ENCODE measurements at places on chromosomes 11 and 22. TPM values are rescaled to one million over a fixed set of nuclear protein-coding genes. Genes with fewer than 3 reads are reported as not detected.

DNA sequence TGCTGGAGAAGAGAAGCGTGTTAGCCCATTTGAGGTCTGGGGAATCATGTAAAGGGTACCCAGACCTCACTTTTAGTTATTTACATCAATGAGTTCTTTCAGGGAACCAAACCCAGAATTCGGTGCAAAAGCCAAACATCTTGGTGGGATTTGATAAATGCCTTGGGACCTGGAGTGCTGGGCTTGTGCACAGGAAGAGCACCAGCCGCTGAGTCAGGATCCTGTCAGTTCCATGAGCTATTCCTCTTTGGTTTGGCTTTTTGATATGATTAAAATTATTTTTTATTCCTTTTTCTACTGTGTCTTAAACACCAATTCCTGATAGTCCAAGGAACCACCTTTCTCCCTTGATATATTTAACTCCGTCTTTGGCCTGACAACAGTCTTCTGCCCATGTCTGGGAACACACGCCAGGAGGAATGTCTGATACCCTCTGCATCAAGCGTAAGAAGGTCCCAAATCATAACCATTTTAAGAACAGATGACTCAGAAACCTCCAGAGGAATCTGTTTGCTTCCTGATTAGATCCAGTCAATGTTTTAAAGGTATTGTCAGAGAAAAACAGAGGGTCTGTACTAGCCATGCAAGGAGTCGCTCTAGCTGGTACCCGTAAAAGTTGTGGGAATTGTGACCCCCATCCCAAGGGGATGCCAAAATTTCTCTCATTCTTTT, 65.2 kb downstream of the ALX4 start:
- no peak for DNase-seq

- DNase-seq = no peak
Measured at GRCh38 chr22:27483095-27483785, 318.3 kb downstream of the MN1 start.

- DNase-seq = no peak
Measured at GRCh38 chr11:67071420-67072284, 15.0 kb downstream of the RHOD start.

DNA sequence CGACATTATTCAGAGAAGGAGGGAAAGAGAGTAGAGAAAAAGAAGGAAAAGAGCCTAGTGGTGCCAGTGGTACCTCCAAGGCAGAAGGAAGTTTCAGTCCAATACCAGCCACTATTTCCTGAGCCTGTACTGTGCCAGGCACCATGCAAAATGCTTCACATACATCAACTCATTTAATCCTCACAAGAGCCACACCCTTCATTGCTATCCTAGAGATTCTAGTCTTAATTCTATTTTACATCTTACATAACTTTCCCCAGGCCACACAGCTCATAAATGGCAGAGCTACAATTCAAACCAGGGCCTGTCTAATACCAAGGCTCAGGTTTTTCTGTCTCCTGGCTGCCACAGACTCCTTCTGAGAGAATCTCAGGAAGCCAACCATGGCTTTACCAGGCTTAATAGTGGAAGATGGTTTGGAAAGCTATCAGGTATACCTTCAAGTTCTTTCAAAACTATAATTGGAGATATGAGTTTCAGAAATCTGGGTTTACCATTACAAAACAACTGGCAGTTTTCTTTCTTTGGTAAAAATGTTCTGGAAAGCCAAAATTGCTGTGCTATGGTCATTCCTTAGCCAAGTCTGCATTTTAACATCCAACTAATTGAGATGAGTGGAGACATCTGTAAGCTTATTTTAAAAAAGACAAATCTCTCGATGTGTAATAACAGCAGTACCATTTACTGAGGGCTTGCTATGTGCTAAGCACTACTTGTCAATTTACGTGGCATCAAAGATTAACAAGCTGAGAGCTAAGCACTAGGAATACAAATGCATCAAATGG, 225.1 kb upstream of the PITPNB start:
- no peak for DNase-seq

GRCh38 chr22:37018086-37018814, 997 bp downstream of the TST start:
- DNase-seq = no peak

Gene LYVE1
- polyA plus RNA-seq = 147 TPM

Gene TRIM3
- 22.2 TPM for polyA plus RNA-seq

GRCh38 chr22:34997633-34998299, 68.2 kb upstream of the ISX start:
- DNase-seq = no peak

GRCh38 chr11:78920329-78920728, 345.7 kb upstream of the NARS2 start:
- no peak for DNase-seq

GRCh38 chr11:78050964-78051831, 12.5 kb upstream of the THRSP start:
- no peak for DNase-seq
